Activated naive CD4-positive, alpha-beta T cell (primary cell): ENCODE measurements at places on chromosomes 5 and 9.

GRCh38 chr9:77916820-77917219 lies 114.8 kb downstream of the GNAQ start:
- DNase-seq = no peak

GRCh38 chr5:143682929-143683386 lies 129.0 kb upstream of the HMHB1 start:
- DNase-seq = no peak

DNA sequence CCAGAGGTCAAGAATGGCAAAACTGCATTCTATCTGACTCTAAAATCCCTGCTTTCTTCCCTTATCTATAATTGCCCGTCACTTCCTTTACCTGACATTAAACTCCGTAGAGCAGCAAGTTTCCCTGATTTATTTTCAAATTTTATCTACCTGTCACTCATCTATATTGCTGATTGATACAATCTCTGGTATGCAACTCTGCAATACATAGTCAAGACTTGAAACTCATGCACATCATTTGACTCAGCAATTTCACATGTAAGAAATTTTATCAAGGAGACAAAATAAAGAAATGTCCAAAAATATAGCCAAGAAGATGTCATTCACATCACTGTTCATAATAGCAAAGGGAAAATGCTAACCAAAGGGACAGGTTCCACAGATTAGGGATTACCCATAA lies 39.5 kb downstream of the FBXW11 start:
- no peak for DNase-seq

DNA sequence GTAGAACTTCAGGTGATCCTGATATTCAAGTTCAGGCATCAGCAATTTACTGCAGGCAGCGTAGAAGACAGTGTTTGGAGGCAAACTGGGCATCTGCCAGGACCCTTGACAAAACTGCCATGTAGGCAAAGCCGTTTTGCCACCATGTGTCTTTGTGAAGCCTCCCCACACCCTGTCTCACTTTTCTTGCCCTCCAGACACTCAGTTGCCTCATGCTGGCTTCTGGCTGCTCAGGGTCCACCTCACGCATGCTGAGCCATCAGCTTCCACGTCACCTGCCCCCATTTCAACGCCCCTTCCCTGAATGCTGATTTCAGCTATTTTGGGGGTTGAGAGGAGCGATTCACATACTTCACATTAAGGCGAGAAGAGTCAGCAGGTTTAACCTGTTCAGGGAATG lies 165.2 kb upstream of the KLF9 start:
- no peak for DNase-seq

- no peak for DNase-seq
Observed at GRCh38 chr5:40124367-40124766, 555.3 kb upstream of the PTGER4 start.

DNA sequence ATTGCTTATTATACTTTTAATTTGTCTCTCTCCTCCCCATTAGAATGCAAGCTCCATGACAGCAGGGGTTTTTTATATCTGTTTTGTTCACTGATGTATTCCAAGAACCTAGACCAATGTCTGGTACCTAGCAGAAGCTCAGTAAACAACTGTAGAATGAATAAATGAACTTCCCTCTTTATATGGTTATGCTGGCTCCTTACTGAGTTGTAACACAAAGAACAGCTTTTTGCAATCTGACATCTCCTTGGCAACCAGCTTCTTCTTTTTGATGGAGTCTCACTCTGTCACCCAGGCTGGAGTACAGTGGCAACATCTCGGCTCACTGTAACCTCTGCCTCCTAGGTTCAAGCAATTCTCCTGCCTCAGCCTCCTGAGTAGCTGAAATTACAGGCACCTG lies 13.6 kb downstream of the TRMO start:
- no peak for DNase-seq

- no peak for DNase-seq
Observed at GRCh38 chr9:130912932-130913598, 16.5 kb upstream of the QRFP start.

DNA sequence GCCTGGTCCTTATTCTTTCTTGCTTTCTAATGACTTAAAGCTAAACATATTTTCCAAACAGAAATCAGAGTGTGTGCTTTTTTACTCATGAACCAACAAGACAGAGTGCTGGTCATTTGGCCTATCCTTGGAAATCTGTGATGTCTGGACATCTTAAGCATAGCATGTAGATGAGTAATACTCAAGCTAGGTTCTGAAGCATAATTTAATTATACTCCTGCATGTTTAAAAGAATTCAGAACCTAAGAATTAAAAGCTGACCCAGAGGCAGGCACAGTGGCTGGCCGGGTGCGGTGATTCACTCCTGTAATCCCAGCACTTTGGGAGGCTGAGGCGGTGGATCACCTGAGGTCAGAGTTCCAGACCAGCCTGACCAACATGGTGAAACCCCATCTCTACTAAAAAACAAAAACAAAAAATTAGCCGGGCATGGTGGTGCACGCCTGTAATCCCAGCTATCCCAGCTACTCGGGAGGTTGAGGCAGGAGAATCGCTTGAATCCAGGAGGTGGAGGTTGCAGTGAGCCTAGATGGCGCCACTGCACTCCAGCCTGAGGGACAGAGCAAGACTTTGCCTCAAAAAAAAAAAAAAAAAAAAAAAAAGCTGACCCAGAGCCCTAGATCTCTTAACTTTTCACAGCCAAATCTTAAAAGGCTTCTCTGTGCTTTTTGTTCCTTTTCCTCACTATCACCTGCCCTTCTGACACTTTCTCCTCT lies 16.2 kb upstream of the TJP2 start:
- DNase-seq = no peak

DNA sequence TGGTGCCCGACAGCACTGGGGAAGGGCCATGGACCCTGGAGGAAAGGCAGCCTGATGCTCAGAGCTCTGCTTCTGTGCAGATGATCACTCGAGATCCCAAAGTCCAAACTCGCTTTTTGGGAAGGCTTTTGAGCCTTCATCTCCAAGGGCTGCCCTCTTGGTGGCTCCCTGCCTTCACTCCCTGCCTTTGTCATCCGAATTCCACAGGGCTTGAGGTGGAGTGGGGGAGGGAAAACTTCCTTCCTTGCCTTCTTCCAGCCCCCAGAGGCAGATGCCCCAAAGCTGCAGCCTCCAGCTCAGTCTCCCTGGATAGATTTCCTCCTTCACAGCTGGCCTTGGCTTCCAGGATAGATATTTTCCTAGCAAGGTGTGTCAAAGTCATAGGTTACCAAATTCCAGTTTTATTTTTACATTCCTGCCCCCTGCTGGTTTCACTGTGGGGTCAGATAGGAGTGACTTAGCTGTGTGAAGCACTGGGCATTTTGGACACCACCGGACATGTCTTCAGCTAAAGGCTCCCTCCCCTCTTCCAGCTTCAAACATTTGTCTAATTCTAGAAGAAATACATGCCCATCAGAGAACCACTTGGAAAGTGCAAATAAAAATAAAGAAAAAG lies 268.2 kb downstream of the HSPA4 start:
- no peak for DNase-seq

DNA sequence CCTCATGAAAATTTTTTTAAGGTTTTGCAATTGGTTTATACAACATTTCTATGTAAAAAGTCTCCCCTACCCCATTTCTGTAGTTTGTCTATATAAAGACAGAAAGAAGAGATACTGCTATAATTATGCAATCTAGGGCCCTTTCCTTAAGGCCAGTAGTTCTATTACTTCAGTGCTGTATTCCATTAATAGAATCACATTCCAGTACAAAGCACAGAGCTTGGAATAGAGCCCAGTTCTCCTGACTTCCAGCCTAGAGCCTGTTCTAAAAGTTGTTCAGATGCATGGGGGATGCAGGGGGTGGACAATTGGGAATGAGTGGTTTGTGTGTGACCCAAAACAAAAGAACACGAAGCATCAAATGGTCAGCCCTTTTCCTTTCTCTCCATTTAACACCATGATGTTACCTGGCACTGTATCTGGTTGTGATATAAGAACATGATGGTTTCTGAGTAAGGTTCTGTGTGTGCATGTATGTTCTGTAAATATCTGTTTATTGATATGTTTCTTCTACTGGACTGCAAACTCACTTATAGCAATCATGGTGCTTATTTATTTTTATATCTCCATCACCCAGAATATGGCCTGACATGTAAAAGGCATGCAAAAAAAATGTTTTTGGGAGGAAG lies 8.2 kb upstream of the GRAMD2B start:
- DNase-seq = no peak

- no peak for DNase-seq
Observed at GRCh38 chr5:79827159-79827629, 137.6 kb downstream of the CMYA5 start.

DNA sequence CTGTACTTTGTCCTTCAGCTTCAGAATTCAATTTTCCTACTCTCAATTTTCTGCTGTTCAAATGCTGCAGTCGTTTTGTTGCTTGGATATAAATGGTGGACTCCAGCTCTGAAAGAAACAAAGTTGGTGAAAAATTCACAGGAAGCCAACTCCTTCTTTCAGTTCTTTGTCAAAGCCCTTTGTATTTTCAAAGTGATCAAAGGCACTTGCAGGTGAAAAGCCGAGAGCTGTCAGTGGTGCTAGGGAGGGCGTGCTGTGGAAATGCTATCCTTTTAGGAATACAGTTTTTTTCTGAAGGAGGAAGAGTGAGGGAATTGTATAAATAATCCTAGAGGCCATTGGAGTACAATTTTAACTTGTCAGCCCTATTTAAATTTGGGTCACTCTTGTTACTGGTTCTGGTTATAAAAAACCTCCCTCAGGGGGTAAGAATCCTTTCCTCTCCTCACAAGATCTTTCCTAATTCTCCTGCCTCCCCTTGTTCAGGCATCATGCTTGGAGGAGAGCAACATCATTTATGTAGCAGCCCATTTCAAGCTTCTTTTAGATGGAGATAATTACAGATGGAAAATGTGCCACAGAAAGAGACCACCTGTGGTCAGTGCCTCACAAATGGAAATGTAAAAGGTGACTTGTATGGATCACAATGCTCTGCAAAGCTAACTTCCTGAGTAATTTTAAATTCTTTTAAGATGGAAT lies 62.5 kb upstream of the GHR start:
- no peak for DNase-seq

- no peak for DNase-seq
Observed at GRCh38 chr5:33272288-33272687, 168.5 kb upstream of the TARS1 start.

- no peak for DNase-seq
Observed at GRCh38 chr5:129141696-129142095, 47.1 kb downstream of the ISOC1 start.
